ENCODE measurements at places on chromosomes 11 and 22.
A peak's percentile ranks its signal among the peaks of the same experiment; 100 is the strongest.

GRCh38 chr11:36222831-36223635 lies 66.2 kb downstream of the COMMD9 start:
- DNase-seq = no peak

DNA sequence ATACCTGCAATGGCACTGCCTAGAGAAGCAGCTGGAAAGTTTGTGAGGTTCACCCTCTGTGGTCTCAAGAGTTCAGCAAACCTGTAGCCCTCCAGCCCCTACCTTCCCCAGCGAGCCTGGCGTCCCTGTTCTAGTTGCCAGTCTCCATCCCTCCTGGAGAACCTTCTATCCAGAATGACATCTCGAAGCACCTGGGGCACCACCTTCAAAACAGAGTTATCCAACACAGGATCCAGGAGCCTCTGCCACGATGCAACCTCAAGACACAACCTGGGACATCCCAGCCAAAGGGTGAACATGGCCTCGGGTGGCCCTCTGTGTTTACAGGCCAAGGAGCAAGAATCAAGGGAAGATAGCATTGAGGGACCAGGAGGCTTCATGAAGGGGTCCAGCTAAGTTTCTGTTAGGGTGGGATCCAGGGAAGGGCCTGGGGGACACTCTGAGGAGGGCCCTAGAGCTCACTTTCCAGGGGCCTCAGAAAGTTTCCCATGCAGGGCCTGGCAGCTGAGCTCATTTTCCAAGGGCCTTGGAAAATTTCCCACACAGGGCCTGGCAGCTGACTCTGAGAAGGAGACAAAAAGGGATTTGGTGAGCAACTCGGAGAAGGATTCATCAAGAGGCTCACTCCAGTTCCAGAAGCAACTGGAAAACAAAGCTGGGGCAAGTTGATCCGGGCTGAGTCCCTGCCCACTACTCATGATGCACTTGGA lies 36.9 kb upstream of the SYT13 start:
- no peak for DNase-seq

GRCh38 chr11:104183593-104183992 lies 19.6 kb upstream of the PDGFD start:
- no peak for DNase-seq

DNA sequence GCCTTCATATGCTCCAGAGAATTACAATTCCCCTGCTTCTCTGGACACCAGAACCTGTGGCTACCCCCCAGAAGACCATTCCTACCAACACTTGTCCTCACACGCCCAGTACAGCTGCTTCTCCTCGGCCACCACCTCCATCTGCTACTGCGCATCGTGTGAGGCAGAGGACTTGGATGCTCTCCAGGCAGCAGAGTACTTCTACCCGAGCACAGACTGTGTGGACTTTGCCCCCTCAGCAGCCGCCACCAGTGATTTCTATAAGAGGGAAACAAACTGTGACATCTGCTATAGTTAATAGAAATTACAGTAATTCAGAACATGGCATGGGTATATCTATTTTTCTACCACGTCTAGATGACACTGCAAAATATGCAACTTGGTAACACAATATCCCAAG lies 9.8 kb downstream of the POU2AF3 start:
- DNase-seq = no peak

GRCh38 chr11:57588046-57588710 lies 9.3 kb upstream of the SERPING1 start:
- DNase-seq = no peak

- no peak for DNase-seq
Measured at GRCh38 chr22:49589811-49590210, 237.9 kb downstream of the BRD1 start.

- no peak for DNase-seq
Measured at GRCh38 chr11:25094085-25094802, 597.4 kb downstream of the LUZP2 start.

GRCh38 chr11:58509748-58510147 lies 1.8 kb upstream of the OR5B21 start:
- no peak for DNase-seq

GRCh38 chr22:46122511-46122971 lies 27.8 kb upstream of the PPARA start:
- peak; percentile 50 for DNase-seq

GRCh38 chr11:134252346-134253187 lies 585 bp downstream of the THYN1 start:
- DNase-seq = no peak

DNA sequence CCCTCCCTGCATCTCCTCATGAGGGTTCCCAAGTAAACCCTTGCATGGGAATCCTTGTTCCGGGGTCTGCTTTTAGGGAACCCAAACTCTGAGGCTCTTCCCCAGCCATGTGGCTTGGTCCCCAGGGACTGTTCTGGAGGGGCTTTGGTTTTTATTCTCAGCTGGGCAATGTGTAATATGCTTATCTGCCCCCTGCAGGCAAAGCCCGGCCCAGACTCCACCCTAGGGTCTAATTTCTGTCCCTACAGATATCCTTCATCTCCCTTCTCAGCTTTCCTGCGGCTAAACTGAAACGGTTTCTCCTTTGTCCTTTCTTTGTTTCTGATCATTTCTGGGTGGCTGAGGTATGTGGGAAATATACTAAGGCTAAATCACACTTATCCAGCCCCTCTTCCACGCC lies 37.1 kb downstream of the TST start:
- no peak for DNase-seq

DNA sequence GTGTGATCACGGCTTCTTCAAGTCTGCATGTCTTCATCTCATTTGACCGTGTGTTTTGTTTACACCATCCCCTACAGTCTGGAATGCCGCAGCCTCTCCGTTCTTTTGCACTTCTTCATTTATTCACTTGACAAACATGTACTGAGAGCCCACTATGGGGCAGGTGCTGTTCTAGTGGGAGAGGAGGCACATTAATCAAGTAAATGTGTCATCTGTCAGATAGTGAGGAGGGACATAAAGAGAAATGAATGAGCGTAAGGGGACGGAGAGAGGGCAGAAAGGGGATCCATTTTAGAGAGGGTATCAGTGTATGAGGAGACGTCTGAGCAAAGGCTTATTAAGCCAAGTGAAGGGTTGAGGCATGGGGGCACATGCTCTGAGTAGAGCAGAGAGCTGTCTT lies 54.0 kb upstream of the CECR2 start:
- DNase-seq = no peak

DNA sequence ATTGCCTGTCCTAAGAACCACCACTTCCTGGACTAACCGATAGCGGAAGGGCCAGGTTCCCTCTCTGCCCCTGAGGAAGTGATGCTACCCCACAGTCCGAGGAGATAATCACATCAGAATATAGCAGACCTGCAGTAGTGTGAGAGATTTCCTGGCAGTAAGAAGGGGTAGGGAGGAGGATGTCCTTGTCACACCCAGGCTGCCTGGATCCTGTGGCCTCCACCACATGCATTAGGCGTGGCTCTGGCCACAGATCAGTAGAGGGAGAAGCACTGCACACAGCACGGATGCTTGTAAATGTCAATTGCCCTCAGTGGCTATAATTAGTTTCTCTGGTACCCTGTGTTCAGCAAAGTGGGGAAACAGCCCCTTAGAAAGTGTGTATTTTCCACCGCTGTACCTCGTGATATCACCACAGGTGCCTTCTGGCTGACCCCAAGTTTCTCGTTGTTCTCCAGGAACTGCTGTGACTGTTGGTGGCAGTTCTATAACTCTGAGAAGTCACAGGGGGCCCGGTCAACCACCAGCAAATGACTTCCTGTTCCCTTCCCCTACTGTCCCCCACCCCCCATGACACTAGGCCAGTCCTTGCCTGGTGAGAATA lies 61.8 kb downstream of the UBASH3B start:
- DNase-seq = no peak

- DNase-seq = no peak
Measured at GRCh38 chr11:86245369-86246292, 1.1 kb downstream of the EED start.
